ENCODE measurements at places on chromosomes 5 and 9. TPM values are rescaled to one million over a fixed set of nuclear protein-coding genes. Genes with fewer than 3 reads are reported as not detected.

TMEM174 gene
- total RNA-seq, result not detected

WNT8A gene
- total RNA-seq, result not detected

KCTD16 gene
- 0.24 TPM for total RNA-seq

TEX53 gene
- not detected for total RNA-seq

PLAC8L1 gene
- total RNA-seq, result not detected

LPAR1 gene
- 147 TPM for total RNA-seq

HTR4 gene
- total RNA-seq, result 0.33 TPM

CARD9 gene
- 3.9 TPM for total RNA-seq

GPR21 gene
- 3.3 TPM for total RNA-seq

EMB gene
- total RNA-seq, result 15.0 TPM

CER1 gene
- not detected for total RNA-seq

SPAAR gene
- 4.0 TPM for total RNA-seq

TOR2A gene
- 4.9 TPM for total RNA-seq

PCA3 gene
- 0.24 TPM for total RNA-seq

DNA sequence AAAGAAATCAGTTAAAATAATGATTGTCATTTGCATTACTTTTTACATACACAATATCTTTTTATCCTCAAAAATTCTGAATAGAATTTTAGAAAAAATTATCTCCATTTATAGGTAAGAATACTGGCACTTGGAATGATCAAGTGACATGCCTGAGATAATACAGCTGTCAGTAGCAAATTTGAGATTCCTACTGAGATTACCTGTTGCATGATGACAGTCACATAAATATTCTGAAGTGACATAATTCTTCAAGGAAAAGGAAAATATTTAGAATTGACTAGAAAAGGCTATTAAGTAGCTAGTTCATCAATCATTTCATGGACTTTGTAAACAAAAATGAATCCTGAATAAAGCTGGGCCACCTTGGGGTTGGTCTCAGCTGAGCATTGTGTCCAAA, 15.2 kb upstream of the ENC1 start:
- no peak for DNase-seq

DNA sequence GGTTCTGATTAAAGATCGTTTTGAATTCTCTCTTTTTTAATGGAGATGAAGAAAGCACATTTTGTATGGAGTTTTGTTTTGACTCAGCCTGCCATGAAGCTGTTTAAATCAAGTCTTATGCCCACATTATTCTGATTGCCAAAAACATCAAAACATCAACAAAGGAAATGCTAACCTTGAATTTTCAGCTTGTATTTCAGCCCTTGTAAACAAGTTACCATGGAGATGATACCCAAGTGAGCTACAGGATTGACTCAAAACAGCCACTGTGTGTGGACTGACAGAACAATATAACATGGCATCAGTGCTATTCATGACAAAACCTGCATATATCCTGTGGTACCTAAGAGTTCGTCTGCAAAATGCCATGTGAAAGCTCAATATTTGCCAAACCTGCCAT, 1581.0 kb downstream of the MAT2B start:
- no peak for DNase-seq

DNA sequence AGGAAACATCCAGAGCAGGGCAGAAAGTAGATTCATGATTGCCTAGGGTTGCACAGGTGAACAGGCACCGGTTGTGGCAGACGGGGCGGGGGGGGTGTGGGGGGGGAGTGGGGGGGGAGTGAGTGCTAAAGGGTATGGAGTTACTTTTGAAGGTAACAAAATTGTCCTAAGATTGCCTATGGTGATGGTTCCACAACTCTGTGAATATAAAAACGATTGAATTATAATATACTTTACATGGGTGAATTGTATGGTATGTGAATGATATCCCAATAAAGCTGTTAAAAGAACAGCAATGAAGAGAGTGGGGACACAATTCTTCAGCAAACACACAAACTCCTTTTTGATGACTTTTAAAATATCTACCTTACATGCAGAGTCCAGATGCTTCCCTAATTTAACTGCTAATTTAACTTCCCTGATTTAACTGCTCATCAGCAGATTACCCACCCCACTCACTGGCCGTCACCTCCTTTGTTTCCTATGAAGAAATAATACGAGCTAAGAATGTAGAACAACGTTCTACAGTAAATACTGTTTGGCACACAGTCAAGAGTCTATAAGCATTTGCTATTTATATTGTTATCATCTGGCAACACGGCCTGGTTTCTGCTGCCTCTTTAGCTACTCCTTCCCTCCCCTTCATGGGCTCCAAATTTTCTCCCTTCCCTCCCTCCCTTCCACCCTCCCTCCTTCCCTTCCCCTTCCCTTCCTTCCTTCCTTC, 83.5 kb downstream of the PTCH1 start:
- no peak for DNase-seq

DNA sequence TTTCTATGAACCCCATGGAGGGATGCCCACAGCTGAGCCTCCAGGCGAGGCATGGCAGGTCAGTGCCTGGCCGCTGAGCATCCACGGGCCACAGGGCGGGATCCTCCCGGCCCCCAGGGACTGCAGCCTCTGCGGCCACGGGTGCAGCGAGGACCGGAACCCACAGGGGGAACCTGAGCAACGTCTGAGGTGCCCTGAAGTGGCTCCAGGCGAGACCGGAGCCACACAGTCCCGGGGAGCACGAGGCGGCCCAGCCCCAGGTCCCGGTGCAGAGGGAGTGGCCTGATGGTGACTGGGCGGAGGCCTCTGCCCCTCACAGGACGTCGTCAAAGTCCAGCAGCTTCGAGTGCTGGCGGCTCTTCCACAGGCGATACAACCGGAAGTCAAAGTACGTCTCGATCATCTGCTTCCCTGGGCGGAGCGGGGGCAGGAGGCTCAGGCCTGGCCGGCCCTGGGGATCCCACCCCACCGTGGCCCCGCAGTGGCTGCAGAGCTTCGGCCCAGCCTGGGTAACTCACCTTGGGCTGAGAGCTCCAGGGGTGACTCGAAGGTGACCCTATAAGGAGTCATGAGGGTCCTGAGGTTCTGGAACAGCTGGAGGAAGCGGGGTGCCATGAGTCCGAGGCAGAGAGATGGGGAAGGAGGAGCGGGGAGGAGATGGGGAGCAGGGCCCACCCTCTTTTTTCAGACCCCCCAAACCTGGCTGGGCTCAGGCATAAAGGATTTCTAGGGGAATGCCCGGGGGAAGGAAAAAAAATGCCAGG, 8.1 kb upstream of the ENTPD8 start:
- DNase-seq, result peak; percentile 71

- no peak for DNase-seq
These were observed 33.3 kb downstream of the PUM3 start for GRCh38 chr9:2810420-2811075.

DNA sequence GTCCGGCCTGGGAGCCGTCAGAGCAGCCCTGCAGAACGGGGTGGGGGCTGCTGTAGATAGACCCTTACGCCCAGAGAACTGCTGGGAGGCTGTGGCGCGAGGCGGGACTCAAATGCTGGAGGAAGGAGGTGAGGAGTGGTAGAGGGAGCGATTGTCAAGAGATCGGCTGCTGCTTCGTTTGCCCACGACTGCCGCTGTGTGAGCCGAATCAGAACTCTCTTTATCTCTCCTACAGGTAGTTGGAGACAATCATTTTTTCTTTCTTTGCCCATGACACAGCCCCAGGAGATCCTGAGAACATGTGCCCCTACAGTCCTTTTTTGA, 456 bp downstream of the ZNF79 start:
- no peak for DNase-seq

DNA sequence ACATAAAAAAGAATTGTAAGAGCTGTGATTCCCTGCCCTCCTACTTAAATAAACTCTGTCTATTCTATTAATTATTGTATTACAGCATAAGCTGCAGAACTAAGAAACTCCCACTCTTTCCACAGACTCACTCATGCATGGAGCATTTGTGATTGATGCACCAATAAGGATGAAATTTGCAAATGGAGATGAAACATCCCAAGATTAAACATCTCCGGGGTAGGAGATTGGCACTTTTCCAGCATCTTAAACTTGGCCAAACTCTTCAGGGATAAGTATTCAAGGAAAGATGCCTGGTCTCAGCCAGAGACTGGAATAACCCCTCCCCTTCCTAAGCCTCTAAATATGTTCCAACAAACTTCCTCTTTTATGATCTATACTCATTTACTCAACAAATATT, 472.0 kb downstream of the ACTL7B start:
- no peak for DNase-seq

- no peak for DNase-seq
These were observed 69.0 kb upstream of the BASP1 start for GRCh38 chr5:17148481-17148880.

GRCh38 chr5:68433923-68434879, 218.6 kb downstream of the PIK3R1 start:
- peak; percentile 95 for DNase-seq

DNA sequence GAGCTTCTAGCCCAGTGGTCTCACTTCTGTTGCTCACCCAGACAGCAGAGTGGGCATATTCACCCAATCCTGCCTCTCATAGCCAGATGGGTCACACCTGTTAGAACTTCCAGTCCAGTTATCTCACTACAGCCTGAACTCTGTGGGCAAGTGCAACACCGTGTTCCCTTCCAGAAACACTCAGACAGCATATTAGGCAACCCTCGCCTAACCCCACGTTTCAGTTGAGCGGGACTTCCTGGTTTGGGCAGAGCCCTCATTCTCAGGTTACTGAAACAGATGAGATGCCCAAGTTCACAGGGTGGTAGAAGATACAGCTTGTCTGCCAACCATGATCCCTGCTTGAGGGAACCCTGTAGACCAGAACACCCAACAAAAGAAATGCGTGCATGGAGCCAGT, 538.2 kb downstream of the CYLC2 start:
- DNase-seq, result no peak

- DNase-seq, result no peak
These were observed 283.7 kb downstream of the ZNF608 start for GRCh38 chr5:124462751-124463150.

GRCh38 chr9:95778957-95779356, 96.5 kb upstream of the ERCC6L2 start:
- no peak for DNase-seq

DNA sequence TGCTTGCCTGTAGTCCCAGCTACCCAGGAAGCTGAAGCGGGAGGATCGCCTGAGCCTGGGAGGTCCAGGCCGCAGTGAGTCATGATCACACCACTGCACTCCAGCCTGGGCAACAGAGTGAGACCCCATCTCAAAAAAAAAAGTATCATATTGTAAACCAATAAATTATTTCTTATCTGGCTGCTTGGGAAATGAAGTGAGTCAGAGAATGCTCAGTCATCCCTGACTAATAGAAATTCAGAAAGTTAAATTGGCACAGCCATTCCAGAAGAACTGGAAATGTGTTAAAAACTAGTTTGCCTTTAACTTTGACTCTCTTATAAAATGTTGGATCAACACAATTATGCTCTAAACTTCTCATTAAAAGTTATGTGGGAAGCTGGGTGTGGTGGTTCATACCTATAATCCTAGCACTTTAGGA, 9.8 kb upstream of the GNE start:
- no peak for DNase-seq

DNA sequence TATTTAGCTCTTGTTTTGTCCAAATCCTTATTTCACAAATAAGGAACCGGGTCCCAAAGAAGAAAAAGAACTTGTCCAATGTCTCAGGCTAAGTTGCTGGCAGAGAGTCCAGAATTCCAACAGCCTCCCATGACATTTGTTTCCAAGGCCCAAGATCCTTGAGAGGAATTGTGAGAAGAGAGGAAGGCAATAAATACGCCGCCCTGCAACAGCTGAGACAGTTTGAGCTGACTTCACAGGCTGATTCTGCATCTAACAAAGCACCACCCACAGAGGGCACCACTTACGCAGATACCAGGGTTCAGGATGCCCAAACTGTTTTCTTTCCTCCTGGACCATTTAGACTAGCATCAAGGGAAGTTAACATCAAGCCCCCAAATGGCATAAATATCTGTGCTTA, 211.3 kb downstream of the FAM114A2 start:
- DNase-seq, result no peak

- peak; percentile 22 for DNase-seq
These were observed 121.5 kb downstream of the ISOC1 start for GRCh38 chr5:129216001-129216400.

DNA sequence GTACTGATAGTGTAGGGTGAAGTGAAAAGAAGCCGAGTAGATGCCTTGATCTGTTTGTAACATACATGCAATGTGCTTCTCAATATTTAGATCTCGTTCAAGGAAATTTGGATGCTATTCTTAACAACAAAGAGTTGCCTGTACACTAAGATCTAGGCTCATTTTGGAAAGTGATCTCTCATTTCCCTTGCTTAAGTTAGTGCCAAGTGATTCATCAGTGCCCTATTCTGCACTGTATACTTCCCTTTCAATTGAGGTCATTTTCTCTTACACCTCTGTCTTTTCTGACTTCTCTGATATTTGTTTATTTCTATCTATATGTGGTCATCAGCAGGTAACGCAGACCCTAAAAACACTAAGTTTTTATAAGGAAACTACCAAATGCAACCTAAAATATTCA, 528.6 kb upstream of the PTPRD start:
- DNase-seq, result no peak

DNA sequence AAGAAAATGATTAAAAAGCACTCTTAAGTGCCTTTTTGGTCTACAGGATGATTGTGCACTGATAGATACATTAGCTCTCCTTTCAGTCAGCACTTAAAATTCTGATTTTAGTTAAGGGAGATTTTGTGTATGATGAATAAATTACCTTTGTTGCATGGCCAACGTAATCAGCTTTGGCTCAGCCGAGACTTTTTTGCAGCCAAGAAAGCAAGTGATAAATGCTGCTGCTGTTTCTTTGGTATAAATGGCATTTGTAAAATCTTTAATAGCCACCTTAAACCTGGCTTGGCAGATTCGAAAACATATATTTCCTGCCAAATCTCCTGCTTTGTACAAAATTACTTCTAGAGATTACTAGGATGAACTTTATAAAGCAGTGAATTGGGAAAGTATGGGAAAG, 147.7 kb downstream of the DCP2 start:
- no peak for DNase-seq

DNA sequence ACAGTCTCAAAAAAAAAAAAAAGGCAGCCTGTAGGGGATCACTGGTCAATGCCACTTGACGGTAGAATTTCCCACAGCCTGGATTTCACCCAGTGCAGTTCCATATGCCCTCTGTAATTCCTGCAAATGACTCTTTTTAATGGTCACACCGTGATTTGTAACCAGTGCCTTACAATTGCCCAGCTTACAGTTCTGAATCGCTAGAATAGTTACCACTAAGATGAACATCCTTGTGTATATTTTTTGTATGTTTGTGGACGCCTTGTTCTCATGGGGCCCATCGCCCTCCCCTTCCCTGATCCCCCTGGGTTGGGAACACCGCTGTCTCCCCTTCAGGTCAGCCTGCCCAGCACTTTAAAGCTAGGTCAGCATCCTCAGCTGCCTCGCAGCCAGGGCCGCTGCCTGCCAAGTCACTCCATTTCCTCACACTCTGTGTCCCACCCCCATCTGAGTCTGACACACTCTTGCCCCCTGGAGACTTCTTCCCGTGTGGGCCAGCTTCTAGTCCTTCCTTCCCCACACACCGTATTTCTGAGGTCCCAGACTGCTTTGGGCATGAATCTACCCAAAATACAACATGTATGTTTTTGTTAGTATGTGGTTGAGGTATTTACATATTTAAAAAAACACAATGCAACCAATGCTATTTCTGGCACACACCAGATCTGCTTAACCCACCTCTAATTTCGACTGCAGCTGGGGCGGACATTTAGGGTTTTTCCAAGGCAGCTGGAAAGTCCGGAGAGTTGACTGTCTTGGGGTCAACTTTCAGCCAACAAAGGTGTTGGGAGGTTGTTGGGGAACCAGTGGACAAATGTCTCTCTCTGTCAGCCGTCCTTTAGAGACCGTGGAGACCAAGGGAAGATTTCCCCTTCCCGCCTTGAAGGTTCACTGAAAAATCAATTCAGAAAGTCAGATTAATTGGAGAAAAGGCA, 120.5 kb upstream of the NEK6 start:
- peak; percentile 74 for DNase-seq

Data from posterior vena cava (tissue), 2 donors.